ENCODE measurements at places on chromosomes 5 and 9.

DNA sequence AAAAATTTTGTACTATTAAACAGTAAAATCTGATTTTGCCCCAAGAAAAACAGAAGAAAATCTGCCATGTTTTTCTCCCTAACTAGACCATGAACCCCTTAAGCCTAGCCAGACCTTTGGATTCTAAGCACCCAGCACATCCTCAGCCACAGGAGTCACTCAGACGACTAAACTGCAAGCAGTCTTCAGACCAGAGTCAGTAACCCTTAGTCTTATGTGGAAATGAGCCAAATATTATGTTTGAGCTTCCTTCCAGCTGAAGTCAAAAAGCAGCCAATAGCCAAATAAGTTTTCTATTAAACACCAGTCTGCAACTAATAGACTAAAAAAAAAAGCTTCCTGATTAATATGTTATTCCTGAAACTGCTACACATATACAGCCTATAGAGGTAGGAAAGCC, 47.4 kb downstream of the GOLPH3 start:
- no peak for DNase-seq

- DNase-seq: no peak
Measured at GRCh38 chr5:56278335-56278753, 45.2 kb upstream of the ANKRD55 start.

- DNase-seq: no peak
Measured at GRCh38 chr5:157961176-157961575, 102.2 kb upstream of the CLINT1 start.

GRCh38 chr9:124456341-124457078, 6.3 kb downstream of the ADGRD2 start:
- no peak for DNase-seq

DNA sequence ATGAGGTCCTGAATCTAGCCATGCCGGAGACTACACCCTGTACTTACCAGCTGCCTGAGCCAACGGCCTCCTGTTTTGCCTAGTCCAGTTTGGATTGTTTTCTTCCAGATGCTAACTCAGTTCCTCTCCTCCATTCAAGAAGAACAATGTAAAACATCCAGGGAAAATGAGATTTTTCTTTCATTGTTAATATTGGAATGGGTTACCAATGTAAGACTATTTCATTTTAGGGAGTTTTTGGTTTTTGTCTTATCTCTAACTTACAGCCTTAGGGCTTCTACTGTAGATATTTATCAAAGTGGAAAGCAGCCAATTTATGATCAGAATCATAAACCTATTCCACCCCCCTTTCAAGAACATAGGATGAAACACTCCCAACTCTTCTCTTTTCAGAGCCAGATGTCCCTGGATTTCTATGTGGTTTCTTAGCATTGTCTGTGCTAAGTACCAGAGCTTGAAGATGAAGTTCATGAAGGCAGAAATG, 3.5 kb upstream of the VDAC1 start:
- no peak for DNase-seq

- no peak for DNase-seq
Measured at GRCh38 chr9:124741662-124742061, 29.4 kb downstream of the NR6A1 start.

DNA sequence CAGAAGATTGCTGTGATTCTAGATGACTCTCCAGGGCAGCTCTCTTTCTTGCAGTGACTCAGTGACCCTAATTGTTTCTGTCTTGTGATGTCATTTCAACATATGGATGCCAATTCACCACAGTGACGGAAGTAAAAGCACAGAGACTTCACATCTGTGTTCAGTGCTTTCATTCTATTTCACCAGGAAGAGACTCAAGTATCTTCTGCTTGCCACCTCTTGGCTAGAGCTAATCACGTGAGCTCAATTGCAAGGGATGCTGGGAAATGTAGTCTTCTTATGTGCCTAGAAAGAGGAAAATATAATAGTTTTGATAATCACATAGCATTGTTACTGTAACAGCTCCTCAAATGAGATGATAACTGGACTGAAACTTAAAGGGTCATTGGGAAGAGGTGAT, 453.3 kb upstream of the KLF4 start:
- no peak for DNase-seq

GRCh38 chr5:930866-931265, 38.2 kb downstream of the TRIP13 start:
- no peak for DNase-seq

DNA sequence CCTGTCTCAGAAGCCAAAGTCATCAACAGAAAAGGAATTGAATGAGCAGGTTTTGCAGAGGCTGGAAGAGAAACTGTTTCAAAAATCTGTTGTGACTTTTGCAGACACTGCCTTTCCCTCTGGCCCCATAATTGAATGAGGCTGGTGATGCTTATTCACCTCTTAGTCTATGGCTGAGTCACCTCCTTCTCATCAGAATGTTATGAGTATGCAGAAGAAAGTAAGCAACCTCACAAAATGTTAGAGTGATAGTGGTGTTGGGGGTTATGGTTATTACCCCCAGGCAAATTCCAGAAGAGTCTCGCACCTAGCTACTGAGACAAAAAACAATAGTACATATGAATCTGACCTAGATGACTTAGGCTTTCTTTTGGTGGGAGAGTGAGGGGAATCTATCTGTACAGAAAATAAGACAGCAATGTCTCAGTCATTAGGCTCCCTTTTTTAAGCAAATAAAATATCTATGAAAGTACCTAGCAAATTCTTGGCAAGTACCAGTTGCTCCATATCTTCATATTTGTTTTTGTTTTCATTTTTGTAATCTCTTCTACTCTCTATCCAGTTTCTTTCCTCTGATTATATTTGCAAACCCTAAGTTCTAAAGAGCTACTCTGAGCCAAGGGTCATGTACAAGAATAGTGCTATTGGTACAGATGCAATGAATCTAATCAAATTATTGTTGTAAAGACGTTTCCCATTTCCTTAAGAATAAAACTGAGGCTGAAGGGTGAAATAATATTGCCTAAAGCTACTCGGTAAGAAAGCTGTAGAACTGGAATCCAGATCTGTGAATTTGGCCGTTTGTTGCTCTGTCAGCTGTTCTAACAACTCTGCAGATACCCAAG, 498.1 kb upstream of the TNC start:
- no peak for DNase-seq
